Activated naive CD4-positive, alpha-beta T cell treated with anti-CD3 and anti-CD28 coated beads, Interleukin-2, amount 10 ng/mL, durations not matched to agents 7 days and 5 days (primary cell): ENCODE measurements at places on chromosomes 2 and 18.

DNA sequence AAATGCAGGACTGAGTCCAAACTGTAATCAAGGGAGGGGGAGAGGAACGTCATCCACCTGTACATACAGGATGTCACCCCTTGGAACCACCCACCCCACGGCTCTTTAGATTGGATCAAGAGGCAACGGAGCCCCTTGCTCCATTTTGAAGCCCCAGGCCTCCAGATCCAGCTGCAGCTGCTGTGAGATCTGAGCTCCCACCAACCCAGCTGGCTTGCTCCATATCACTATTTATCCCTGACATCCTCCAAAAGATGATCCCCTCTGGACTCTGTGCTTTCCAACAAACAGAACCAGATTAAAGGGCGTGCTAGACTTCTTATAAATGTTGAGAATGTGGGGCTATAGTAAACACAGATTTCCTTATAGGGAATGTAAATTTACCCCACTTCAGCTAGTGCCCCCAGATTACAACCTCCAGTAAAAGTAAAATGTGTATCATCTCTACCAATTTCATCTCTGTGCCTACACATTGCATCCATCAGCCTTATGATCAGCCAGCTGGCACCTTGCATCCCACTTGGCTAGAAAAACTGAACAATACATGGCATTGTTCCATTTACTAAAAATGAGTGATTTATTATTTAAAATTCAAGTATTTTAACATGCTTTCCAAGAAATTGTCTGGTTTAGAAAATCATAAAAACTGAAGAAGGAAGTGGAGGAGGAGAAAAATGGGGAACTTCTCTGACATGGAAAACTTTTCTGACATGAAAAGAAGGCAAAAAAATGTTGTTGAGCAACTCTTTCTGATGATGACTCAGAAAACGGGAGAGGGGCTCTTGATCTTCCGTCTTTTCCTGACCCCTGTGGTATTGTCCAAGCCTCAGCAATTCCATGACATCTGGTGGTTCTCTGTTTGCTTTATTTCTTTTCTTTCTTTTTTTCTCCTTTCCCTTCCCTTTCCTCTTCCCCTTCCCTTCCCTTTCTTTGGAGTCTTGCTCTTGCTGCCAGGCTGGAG lies 262.6 kb upstream of the THUMPD2 start:
- H3K36me3 ChIP-seq: no peaks in the 10 kb centered on the region
- no peak overlapping the region for H3K27ac ChIP-seq
- H3K4me3 ChIP-seq: no peak overlapping the region
- H3K4me1 ChIP-seq: no peaks in the 10 kb centered on the region
- no peaks in the 10 kb centered on the region for H3K27me3 ChIP-seq

DNA sequence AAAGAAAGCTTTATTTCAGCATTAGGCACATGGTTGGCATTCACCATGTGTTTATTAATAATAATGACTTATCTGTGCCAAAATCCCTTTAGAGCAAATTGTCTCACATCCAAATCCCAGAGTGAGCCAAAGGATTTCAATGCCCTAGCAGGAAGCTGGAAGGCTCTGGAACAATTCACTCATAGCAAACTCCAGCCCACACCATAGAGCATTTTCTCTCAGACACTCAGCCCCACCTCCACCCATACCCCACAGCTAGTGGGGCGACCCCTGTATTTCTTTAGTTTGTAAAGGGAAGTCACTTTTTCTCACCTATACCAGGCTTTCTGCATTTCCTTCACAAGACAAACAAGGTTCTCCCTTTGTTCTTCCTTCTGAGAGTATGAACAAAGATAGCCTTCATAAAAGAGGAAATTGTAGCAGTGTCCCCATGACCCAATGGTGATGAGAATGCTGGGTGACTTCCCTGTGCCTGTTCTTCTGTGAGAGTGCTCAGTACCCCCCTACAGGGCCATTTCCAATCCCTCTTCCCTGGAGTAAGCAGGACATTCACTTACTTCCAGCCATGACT lies 100.1 kb upstream of the APCDD1 start:
- no peak overlapping the region for H3K27ac ChIP-seq
- H3K4me1 ChIP-seq: no peaks in the 10 kb centered on the region
- no peaks in the 10 kb centered on the region for H3K27me3 ChIP-seq
- H3K4me3 ChIP-seq: no peak overlapping the region

GRCh38 chr2:157176602-157177001 lies 80.9 kb upstream of the GALNT5 start:
- DNase-seq: no peak
- peaks cover 8% of the 10 kb centered on the region for H3K27me3 ChIP-seq
- no peaks in the 10 kb centered on the region for H3K36me3 ChIP-seq
- no peaks in the 10 kb centered on the region for H3K4me1 ChIP-seq

DNA sequence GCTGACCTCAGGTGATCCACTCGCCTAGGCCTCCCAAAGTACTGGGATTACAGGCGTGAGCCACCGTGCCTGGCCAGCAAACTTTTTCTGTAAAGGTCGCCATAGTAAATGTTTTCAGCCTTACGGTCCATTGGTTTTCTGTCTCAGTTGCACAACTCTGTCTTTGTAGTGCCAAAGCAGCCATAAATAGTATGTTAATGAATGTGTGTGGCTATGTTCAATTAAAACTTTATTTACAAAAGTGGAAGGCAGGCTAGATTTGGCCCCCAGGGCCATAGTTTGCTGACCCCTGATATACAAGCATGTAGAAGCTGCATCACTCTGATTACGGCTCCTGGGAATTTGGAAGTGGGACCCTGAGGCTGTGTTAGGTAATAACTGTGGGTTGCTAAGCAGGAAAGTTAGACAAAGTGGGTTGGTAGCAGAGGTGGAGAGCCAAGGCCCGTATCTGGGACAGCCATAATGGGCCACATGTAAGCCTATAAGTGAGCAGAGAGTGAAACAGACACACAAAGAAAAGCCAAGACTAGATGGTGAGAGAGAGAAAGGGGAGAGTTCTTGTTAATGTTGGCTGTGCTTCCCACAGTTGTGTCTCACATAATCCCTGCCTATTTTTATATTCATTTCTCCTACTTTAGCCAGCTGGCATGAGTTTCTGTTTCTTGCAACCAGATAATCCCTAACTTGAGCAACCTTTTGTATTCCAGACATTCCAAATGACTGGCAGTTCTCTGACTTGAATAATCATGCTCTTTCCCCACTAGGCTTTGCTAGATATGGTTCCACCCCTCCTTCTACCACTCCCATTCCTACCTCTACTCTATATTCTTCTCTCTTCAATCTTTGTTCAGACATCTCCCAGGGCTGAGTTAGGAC lies 223.3 kb upstream of the STON1 start:
- H3K4me3 ChIP-seq: no peak overlapping the region
- no peak overlapping the region for H3K27ac ChIP-seq
- H3K4me1 ChIP-seq: peaks cover 7% of the 10 kb centered on the region
- peaks cover 31% of the 10 kb centered on the region for H3K36me3 ChIP-seq

DNA sequence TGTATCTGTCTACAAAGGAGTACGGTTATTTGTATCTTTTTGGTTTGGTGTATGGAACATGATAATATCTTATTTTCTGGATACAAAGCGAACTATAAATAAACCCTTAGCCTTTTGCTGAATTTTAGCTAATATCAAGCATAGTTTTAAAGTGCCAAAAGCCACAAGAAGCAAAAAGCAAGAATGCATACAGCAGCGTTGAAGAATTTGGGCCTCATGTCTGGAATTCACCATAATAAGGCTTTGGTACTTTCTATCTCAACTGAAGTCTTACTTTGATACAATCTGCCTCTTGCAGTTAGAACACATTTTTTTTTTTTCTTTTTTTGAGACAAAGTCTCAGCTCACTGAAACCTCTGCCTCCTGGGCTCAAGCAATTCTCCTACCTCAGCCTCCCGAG lies 151.5 kb downstream of the ERBB4 start:
- H3K27ac ChIP-seq: no peak overlapping the region
- no peak overlapping the region for H3K4me3 ChIP-seq
